ENCODE measurements at places on chromosomes 5 and 9. TPM values are rescaled to one million over a fixed set of nuclear protein-coding genes. Genes with fewer than 3 reads are reported as not detected.

WDR38 gene
- not detected for total RNA-seq

ADGRV1 gene
- total RNA-seq, result 0.17 TPM

PTGDS gene
- total RNA-seq, result 89.9 TPM

SLC45A2 gene
- under 0.01 TPM for total RNA-seq

F2RL2 gene
- 13.1 TPM for total RNA-seq

C8G gene
- 1.2 TPM for total RNA-seq

PCDHA13 gene
- total RNA-seq, result under 0.01 TPM

MPDZ gene
- 59.1 TPM for total RNA-seq

PAXX gene
- total RNA-seq, result 13.7 TPM

SV2C gene
- not detected for total RNA-seq

ADAMTSL2 gene
- total RNA-seq, result under 0.01 TPM

GPSM1 gene
- total RNA-seq, result 54.2 TPM

ABLIM3 gene
- 48.1 TPM for total RNA-seq

ORM2 gene
- total RNA-seq, result not detected

DAB2IP gene
- total RNA-seq, result 16.5 TPM

MED7 gene
- 9.8 TPM for total RNA-seq

ZNF879 gene
- 7.1 TPM for total RNA-seq

STK32A gene
- total RNA-seq, result 2.8 TPM

ANKRD31 gene
- total RNA-seq, result 0.26 TPM

IFNA21 gene
- total RNA-seq, result not detected

GRM6 gene
- total RNA-seq, result not detected

BAAT gene
- total RNA-seq, result not detected

ARID3C gene
- total RNA-seq, result under 0.01 TPM

SEPTIN8 gene
- 64.2 TPM for total RNA-seq

PRLR gene
- 0.33 TPM for total RNA-seq

SLC9A3 gene
- 0.51 TPM for total RNA-seq

CAMK4 gene
- total RNA-seq, result 0.77 TPM

STPG3 gene
- not detected for total RNA-seq

SPINK5 gene
- total RNA-seq, result not detected

CACNA1B gene
- total RNA-seq, result 0.17 TPM

SAXO1 gene
- 0.17 TPM for total RNA-seq

NEURL1B gene
- total RNA-seq, result 6.1 TPM

OBP2A gene
- not detected for total RNA-seq

PTGR1 gene
- total RNA-seq, result 126 TPM

ETF1 gene
- total RNA-seq, result 117 TPM

CRAT gene
- total RNA-seq, result 33.6 TPM

CATSPER3 gene
- total RNA-seq, result under 0.01 TPM

AHRR gene
- 6.2 TPM for total RNA-seq

F12 gene
- under 0.01 TPM for total RNA-seq

ENC1 gene
- total RNA-seq, result 21.8 TPM

PKN3 gene
- total RNA-seq, result 1.7 TPM

CFAP77 gene
- 0.26 TPM for total RNA-seq

TMEM171 gene
- under 0.01 TPM for total RNA-seq

RASEF gene
- total RNA-seq, result 1.2 TPM

C5orf52 gene
- not detected for total RNA-seq

KLF4 gene
- 22.9 TPM for total RNA-seq

GPRIN1 gene
- 6.3 TPM for total RNA-seq

ZBTB43 gene
- total RNA-seq, result 11.0 TPM

SLC1A3 gene
- 3.1 TPM for total RNA-seq

INSL6 gene
- total RNA-seq, result not detected

GABBR2 gene
- 0.33 TPM for total RNA-seq
